Esophagus squamous epithelium (tissue), 5 donors: ENCODE measurements at places on chromosomes 1 and 21.
A peak's percentile ranks its signal among the peaks of the same experiment; 100 is the strongest.

GRCh38 chr1:160164121-160164520, 12.7 kb downstream of the ATP1A4 start:
- DNase-seq: no peak

DNA sequence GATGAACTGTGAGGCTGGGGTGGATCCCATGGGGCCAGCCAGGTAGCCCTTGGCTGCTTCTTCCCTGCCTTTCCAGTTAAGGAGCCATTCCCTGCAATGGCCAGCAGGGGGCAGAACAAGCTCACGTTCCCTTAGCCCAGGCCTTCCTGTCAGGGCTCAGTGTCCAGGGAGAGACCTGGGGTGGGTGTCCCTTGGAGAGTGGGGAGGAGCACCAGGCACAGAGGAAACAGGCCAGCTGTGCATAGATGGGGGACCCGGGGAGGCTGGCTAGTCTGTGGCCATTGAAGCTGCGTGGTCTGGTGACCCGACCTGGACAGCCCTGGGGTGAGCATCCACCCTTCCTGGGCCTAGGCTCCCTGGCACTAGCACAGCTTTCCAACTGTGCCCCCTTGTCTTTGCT, 13.2 kb upstream of the EPS8L3 start:
- peak; percentile 20 for DNase-seq

DNA sequence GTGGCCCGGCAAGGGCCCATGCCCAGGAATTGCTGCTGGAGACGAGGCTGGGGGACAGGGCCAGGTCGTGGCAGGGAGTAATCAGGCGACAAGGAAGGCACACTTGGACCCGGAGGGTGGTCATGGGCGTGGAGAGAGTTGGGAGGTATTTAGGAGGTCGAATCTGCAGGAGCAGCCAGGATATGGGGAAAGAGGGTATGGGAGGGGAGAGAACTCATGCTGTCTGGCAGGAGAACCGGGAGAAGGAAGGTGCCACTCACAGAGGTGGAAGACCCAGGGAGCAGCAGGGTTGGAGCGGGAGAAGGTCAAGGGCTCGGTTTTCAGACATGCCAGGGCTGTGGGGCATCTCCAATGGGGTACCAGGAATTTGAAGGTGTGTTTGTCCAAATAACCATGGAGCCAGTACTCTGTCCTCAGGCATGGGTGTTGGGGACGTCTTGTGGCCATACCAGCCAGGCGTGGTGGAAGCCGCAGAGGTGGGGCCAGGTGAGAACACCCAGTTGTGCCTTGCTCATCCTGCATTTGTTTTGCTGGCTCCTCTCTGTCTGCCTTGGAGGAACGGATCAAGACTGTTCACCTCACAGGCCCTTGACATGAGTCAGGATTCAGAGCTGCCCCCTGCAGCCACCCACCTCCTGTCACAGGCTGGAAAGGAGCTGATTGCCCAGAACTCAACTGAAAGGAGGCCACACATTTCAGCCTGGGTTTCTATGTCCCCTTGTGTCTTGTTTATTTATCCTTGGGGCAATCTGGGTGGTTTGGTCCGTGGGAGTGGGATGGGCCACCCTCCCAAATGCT, 111.6 kb downstream of the SPSB1 start:
- DNase-seq: no peak

DNA sequence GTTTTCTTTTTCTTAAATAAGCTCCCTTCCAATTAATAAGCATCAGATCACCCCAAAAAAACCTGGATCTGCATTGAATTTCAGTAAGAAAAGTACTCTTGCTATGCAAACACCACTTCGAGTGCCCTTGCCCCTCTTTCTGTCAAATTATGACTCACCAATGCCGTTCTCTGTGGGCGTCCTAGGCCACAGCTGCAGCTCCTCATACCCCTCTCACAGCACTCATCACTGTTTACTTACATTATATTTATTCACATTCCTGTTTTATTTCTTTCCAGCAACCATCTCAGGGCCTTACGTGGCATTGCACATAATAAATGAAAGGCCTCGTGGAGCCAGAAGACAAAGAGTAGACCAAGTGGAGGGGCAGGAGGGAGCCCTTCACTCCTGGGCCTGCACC, 99.1 kb upstream of the CTTNBP2NL start:
- no peak for DNase-seq

- no peak for DNase-seq
These were observed 29.7 kb upstream of the DUSP23 start for GRCh38 chr1:159751031-159751430.

GRCh38 chr1:104854529-104854928, 1104.8 kb downstream of the AMY1C start:
- no peak for DNase-seq

GRCh38 chr1:10693497-10694273, 102.8 kb downstream of the CASZ1 start:
- no peak for DNase-seq
